Cardiac muscle cell (in vitro differentiated cells and primary cell): ENCODE measurements at places on chromosomes 16 and 17.

- H3K36me3 ChIP-seq: no peaks in the 10 kb centered on the region
- H3K4me1 ChIP-seq: peaks cover 2% of the 10 kb centered on the region
- no peak for DNase-seq
- H3K4me3 ChIP-seq: no peak overlapping the region
- H3K27me3 ChIP-seq: no peaks in the 10 kb centered on the region
- no peak overlapping the region for H3K27ac ChIP-seq
Observed at GRCh38 chr16:11245222-11245737, 10.7 kb downstream of the SOCS1 start.

GRCh38 chr16:27407133-27407532 lies 5.2 kb downstream of the IL21R start:
- no peaks in the 10 kb centered on the region for H3K4me1 ChIP-seq
- no peaks in the 10 kb centered on the region for H3K36me3 ChIP-seq
- DNase-seq: no peak
- H3K27me3 ChIP-seq: no peaks in the 10 kb centered on the region
- no peak overlapping the region for H3K4me3 ChIP-seq

DNA sequence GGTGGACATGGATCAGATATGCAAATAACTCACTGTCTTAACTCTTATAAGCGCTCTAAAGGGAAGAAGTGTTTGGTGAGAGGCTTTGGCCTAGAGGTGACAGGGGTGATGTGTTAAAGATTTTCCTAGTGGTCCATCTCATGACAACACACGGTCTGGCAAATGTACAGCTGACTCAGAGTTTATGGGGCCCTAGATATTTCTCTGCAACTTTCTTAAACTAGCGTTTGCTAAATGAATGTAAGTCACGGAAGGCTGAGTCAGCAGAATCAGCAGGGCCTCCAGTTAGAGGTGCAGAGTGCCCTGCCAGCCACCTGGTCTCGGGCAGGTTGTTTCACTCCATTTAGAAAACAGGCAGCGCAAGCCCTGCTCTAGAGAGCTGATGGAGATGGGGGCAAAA lies 40.1 kb downstream of the CLEC16A start:
- no peak overlapping the region for H3K4me3 ChIP-seq
- DNase-seq: no peak
- H3K36me3 ChIP-seq: no peaks in the 10 kb centered on the region
- H3K27ac ChIP-seq: peak overlapping the region; percentile 58

DNA sequence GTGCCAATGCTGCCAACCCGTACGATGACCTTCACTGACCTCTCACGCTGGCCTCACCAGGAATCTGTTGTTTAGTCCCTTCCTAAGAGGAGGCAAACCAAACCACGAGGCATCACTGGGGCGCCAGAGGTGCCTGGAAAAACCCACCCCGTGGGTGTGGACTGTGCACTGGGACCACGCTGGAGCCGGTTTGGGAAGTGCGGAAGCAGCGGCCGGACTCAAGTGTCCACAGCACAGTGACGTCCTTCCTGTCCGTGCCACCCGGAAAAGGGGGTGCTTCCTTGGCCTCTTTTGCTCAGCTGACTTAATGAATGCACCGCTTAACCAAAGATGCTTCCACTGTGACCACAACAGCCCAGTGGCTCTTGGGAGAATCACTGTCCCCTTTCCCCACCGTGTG lies 9.0 kb upstream of the KIF19 start:
- DNase-seq: no peak
- no peaks in the 10 kb centered on the region for H3K4me1 ChIP-seq
- no peak overlapping the region for H3K4me3 ChIP-seq
- H3K36me3 ChIP-seq: no peaks in the 10 kb centered on the region

GRCh38 chr17:29836643-29837042 lies 93.4 kb downstream of the SSH2 start:
- peaks cover 28% of the 10 kb centered on the region for H3K4me1 ChIP-seq
- no peaks in the 10 kb centered on the region for H3K36me3 ChIP-seq
- no peaks in the 10 kb centered on the region for H3K27me3 ChIP-seq
- no peak overlapping the region for H3K4me3 ChIP-seq
- H3K27ac ChIP-seq: no peak overlapping the region
- DNase-seq: no peak

DNA sequence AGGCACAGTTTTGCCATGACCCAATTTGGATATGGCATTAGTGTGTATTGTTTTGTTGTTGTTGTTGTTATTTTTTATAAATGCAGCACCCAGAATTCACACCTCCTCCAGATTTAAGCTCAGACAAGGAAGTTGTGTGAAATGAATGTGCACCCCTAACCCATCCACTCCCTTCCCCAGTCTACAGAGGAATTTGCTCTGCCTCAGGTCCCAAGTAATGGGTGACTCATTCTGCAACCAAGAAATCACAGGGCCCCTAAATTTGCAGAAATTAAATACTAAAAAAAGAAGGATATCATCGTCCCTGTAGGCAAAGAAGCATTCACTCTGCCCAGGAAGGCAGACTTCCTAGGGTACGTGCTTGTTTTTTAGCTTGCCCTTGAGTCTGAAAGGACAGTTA lies 62.3 kb downstream of the CLEC16A start:
- H3K36me3 ChIP-seq: no peaks in the 10 kb centered on the region
- no peak for DNase-seq
- no peak overlapping the region for H3K4me3 ChIP-seq
- H3K27me3 ChIP-seq: no peaks in the 10 kb centered on the region
- peaks cover 10% of the 10 kb centered on the region for H3K4me1 ChIP-seq

DNA sequence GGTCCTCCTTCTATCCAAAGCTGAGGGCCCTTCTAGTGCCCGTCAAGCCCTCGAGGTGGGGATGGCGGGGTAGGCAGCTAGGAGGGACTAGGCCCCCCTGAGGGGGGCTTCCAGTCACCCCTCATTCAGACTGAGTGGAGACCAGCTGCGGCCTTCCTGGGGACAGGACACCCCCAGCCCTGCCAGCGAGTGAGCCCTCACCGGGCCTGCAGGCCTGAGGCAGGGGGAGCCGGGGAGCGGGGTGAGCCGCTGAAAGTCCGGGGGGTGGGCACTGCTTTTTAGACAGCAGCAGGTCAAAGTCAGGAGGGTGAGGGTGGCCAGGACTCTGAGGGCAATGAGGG lies 8.7 kb upstream of the KREMEN2 start:
- H3K36me3 ChIP-seq: no peaks in the 10 kb centered on the region
- no peaks in the 10 kb centered on the region for H3K4me1 ChIP-seq
- no peak overlapping the region for H3K4me3 ChIP-seq
- no peak for DNase-seq
- H3K27ac ChIP-seq: no peak overlapping the region

DNA sequence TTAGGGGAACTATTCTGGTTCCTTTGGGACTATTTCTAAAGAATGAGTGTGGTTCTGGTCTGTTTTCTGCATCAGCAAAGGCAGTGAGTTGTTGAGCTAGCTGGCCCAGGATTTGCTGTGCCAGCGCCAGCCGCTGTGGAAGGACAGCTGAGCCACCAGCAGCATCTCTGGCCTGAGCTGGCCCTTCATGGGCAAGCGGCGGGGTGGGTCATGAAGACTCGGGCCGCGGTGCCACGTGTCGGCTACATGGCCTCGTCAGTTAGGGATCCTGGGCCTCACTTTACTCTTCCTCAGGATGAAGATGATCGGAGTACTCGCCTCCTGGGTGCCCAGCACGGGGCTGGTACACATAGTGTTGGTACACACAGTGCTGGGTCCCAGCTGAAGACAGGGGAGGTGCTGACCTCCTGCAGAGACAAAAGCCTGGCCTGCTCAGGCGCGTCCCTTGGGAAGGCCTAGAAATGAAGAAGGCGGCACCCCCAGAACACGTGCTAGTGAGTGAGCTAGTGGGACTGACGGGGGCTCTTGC lies 17.9 kb upstream of the FAAP100 start:
- DNase-seq: no peak
- H3K27me3 ChIP-seq: no peaks in the 10 kb centered on the region
- H3K4me1 ChIP-seq: peaks cover 12% of the 10 kb centered on the region

DNA sequence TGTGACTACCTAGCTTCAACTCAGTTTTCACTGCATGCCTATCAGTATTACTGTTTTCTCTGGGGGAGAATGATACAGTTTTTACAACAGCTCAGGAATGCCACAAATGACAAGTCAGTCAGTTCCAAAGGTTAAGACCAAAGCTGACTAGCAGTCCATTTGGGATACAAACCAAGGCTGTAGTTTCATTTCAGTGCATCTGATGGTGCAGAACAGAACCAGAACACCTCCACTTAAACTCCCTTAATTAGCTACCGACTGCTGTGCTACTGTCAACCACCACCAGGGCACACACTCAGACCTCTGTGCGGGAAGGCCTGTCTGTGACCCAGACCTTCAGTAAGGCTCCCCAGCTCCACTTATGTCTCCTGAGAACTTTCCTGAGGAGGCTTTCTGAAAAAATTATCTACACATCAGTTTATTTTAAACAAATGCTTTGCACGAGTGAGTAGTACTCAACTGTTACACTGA lies 20.4 kb downstream of the NFE2L1 start:
- DNase-seq: no peak
- peaks cover 43% of the 10 kb centered on the region for H3K36me3 ChIP-seq
- no peaks in the 10 kb centered on the region for H3K4me1 ChIP-seq
- H3K27ac ChIP-seq: no peak overlapping the region
- no peak overlapping the region for H3K4me3 ChIP-seq
- no peaks in the 10 kb centered on the region for H3K27me3 ChIP-seq

DNA sequence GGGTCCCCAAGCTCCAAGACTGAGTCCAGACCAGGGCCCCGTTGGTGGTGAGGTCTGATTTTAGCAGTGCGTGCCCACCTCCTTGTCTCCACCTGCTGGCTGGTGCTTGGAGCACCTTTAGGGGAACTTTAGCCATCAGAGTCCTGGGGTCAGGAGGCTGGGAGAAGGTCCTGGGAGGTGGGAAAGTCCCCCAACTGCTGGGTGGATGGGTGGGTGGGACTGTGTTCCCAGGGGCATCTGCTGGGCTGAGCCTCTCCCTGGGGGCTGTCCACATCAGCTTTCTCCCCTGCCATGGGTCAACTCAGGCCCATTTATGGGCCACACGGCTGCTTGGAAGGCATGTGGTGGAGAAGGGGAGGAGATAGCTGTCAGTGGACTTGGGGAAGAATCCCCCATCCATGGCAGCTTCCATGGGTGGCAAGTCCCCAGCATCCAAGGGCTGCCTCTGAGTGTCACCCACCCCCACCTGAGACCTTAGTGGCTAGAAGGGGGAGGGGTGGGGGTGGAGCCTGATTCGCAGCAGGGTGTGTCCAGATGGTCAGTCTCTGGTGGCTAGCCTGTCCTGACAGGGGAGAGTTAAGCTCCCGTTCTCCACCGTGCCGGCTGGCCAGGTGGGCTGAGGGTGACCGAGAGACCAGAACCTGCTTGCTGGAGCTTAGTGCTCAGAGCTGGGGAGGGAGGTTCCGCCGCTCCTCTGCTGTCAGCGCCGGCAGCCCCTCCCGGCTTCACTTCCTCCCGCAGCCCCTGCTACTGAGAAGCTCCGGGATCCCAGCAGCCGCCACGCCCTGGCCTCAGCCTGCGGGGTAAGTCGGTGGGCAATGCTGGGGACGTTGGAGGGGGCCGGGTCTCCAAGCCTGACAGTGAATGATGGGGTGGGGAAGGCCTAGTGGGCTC lies at the start of gene TRPV2:
Gene TRPV2, plus strand, starts transcription at position 541 of the 894 bp plus-strand sequence. CDS start 2,098 bp downstream, outside the sequence.
- no peaks in the 10 kb centered on the region for H3K36me3 ChIP-seq
- peak; percentile 26 for DNase-seq
- H3K4me1 ChIP-seq: peaks cover 8% of the 10 kb centered on the region
- H3K27ac ChIP-seq: no peak within 1 kb of the TSS

DNA sequence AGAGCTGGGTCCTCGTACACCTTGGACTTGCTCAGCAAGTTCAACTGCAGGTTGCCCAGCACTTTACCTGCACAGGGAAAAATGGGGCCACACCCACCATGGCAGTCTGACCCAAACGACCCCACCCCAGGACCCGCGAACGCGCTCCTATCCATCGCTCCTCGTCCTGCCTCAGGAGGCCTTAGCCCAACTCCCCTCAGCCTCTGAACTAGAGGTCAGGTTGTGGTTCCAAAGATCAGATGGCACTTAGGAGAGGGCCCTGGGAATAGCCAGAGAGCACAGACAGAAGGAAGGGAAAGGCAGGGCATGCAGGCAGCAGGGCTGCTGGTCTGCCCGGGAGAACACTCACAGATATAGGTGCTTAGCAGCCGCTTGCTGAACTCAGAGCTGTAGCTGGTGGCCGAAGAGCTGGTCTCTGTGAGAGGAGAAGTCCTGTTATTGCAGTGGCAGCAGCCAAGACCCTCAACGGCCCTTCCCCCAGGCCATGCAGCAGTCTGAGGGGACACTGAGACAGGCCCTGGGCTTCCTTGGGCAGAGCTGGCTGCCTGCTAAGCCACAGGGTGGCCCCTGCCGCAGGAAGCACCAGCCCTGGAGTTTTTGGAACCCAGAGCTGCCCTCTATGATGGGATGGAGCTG lies 6.9 kb downstream of the ZACN start:
- peaks cover under 1% of the 10 kb centered on the region for H3K4me1 ChIP-seq
- H3K4me3 ChIP-seq: no peak overlapping the region
- no peak overlapping the region for H3K27ac ChIP-seq
- DNase-seq: no peak
- no peaks in the 10 kb centered on the region for H3K27me3 ChIP-seq

DNA sequence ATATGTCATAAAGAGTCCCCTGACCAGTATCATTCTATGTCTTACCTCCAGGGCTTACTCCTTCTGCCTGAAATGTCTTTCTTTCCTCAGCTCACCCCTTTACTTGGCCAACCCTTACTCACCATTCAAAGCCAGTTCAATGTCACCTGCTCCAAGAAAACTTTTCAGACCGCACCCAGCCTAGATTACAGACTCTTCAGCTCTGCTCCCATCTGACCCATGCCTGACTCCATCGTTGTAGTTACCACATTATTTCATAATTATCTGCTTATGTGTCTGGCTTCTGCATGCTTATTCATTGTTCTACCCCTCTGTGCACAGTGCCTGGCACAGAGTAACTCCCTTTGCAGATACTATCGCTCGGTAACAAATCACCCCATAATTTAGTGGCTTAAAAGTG lies 62.5 kb upstream of the TOB1 start:
- H3K27me3 ChIP-seq: no peaks in the 10 kb centered on the region
- H3K36me3 ChIP-seq: no peaks in the 10 kb centered on the region
- no peak for DNase-seq
- no peak overlapping the region for H3K27ac ChIP-seq
- H3K4me3 ChIP-seq: no peak overlapping the region

DNA sequence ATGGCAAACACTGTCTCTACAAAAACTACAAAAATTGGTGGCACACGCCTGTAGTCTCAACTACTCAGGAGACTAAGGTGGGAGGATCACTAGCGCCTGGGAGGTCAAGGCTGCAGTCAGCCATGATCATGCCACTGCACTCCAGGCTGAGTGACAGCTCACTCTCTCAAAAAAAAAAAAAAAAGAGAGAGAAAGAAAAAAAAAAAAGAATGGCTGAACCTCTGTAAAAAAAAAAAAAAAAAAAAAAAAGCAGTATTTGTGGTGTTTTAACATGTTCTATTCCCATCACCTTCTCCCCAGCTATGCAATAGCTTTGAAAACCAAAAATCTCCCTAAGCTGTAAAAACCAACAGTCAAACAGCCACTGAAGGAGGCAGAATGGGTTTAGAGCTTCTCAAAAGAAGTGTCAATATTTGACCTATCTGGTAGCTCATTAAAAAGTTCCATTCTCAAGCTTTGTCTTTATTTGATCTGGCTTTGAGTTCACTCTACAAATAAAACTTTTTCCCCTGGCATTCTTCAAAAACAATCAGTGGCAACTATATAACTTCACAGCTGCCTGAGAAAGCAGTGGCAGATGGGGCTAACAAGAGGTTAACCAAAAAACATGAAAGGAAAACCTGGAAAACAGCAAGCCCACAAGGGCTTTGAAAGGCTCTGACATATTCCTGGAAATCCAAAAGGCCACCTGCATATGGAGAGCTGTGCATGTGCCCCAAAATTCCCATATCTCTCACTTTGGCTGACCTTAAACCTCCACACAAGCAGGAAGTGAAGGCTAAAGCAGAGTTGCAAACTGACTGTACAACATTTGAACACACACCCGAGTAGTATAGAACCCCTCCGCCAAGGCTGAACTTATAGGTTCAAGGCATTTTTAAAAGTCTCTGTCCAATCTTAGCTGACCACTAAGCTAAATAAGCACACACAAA lies 36.0 kb downstream of the USP32 start:
- peaks cover 10% of the 10 kb centered on the region for H3K4me1 ChIP-seq
- no peak overlapping the region for H3K4me3 ChIP-seq
- no peak overlapping the region for H3K27ac ChIP-seq
